ENCODE measurements at places on chromosomes 4 and X.

GRCh38 chr4:65007841-65008439, 598.7 kb upstream of the TECRL start:
- DNase-seq: peak; percentile 29

GRCh38 chr4:30744386-30744785, 24.2 kb downstream of the PCDH7 start:
- no peak for DNase-seq

DNA sequence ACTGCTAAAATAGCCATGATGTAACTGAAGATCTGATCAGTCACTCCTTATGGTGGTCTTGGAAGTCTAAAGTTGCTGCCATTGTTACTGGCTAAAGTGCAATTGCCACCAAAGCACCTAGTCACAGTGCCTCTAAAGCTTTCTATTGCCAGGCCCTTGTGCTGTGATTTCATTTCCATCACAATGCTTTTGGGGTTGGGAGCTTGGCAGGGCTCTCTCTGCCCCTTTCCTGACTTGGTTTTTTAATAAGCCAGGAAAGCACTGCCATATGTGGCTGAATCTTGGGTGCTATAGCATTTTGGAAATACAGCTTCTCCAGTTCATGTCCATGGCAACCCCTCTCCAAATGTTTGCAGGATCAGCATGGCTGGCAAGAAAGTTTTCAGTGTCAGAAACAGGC, 1712.4 kb upstream of the TENM3 start:
- DNase-seq: no peak

DNA sequence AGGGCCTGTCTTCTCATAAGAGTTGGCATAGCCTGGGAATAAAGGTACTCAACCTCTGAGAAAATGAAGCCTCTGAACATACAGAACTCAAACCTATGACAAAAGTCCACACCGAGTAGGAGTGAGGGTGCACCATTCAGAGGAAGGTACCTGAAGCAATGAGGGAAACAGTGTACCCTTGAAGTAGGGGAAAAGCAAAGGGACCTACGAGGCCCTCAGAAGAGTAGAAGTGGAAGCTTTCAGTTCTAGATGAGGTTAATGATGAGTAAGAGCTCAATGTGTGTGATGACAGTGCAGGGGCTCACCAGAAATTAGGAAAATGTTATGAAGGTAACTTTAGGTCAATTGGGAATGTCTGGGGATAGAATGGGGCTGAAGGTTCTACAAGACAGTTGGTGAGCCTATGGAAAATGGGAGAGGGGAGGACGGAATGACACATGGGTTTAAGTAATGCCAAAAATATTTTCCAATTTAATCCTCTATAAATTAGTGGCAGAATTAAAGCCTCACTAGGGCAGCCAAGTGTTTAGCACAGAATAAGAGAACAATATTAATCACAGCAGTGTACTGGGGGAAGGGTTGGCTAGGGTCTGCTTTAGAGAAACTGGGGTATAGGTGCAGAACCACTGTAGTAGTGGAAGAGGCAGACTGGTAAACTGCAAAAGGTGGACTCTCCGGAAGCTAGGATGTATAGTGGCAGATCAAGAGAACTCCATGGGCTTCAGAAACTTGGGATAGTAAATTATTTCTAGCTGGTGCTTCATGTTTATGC, 39.8 kb downstream of the RAB33A start:
- DNase-seq: no peak

- no peak for DNase-seq
These were observed 33.1 kb upstream of the CDKN2AIP start for GRCh38 chr4:183411291-183411861.

DNA sequence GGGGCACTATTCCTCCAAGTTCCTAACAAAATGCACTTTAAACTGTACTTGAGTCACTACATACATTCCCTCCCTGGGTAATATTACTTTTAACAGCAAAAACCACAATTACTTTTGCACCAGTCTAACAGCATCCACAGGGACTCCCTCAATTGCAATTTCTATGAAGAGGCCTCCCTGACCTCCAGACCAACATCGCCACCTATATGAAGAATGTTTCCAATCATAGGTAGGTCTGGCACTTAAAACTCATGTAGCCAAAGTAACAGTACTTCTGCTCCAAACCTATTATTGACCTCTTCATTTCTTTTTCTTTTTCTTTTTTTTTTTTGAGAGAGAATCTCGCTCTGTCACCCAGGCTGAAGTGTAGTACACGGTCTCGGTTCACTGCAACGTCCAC, 15.6 kb downstream of the NR3C2 start:
- peak; percentile 8 for DNase-seq

DNA sequence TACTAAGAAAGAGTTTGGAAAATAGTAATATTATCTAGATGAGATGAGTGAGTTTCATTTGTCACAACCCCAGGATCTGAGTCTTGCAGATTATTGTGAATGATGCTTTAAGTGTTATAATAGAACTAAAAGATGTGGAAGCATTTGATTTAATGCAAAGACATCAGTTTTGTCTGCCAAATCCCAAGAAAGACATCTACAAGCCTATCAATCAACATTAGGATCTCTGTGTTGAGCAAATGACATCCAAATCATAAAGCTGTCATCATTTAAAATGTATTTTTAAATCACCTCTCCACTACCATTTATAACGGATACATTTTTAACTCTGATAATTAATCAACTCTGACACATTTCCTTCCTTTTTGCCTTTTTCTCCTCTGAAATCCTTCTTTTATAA, 310.8 kb upstream of the SLIT2 start:
- DNase-seq: no peak

- DNase-seq: no peak
These were observed 474.4 kb downstream of the SH2D1A start for GRCh38 chrX:124820738-124821137.

DNA sequence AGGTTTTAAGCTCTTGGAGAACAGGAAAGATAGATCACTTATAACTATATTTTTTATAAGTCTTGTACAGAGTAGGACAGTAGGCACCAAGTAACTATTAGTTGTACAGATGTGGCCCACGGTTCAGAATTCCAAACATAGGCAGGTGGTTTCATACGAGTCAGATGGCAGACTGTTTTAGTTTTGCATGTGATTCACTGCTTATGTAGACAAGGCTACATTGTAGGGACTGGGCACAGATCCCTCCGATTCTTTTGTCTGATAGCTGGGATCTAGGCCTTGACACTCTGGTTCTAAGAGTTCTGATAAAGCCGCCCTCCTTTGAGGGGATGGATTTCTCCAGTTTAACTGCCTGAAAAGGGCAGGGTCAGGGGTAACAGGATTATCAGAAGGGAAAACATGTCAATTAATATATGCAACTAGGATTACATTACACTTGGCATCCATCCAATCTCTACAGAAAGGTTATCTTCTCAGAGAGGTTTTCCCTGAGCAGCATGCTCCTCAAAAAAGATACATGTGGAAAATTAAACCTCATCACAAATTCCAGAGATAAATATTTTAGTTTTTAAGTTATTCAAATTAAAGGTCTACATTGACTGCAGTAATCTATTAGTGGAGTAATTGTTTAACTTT, 87.8 kb downstream of the SPRY1 start:
- DNase-seq: no peak

DNA sequence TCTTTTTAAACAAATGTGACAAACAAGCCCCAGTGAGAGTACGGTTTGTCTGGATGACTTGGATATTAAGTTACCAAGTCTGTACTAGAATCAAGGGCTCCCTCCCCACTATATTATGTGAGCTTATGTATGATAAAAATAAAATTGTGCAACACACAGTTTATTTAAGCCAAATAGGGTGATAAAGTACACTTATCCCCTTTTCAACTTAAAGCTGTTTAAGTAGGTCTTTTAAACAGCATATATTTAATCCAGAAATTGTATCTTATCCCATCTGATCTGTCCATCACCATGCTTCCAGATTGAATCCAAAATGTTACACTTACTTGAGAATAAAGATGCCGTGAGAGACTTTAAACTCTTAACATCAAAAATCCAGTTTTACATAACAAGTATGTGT, 2.0 kb upstream of the KLHL34 start:
- no peak for DNase-seq

DNA sequence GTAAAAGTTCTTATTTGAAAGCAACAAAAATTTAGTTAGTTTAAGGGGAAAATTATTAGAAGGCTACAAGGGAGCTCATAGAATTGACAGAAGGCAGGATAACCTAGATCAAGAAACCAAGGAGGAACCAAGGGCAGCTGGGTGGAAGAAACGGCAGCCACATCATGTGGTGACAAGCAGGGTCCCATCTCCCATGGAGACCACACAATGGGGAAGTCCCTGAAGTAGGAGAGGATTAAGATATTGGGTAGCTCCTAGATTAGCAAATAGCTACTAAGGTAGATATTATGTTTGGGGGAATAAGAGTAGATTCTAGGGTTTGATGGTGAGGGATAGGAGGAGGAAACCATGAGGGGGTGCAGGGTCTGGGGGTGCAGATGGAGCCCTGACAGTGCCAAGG, 48.0 kb upstream of the TMEM154 start:
- DNase-seq: no peak

DNA sequence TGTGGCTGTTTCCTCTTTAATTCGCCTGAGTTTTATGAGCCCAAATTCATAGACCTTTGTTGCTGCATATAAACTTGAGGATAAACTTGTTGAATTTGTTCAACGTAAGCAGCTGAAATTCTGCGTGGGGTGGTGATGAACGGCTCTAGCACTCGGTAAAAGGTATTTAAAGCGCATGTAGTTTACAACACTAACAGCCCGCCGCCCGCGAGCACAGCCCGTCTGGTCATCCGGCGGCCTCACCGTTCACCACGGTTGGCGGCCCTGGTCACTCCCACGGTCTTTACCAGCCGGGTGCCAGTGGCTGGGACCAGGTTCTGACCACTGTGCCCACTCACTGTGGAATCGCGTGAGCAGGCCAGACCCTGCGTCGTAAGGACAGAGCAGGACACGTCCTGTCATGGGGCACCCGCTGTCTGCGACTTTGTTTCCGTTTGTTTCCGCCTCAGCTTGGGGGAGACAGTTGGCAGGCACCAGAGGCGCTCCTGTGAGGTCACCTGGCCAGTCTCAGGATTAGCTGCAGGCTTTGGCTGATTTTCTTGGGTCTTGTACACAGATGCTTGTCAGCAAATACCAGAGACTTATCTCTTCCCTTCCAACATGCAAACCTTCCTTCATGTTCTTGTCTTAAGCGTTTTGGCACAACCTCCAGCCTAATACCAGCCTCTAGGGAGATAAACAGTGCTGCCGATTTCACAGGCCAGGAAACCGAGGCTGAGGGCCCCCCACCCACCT, 36.8 kb upstream of the SPON2 start:
- no peak for DNase-seq

DNA sequence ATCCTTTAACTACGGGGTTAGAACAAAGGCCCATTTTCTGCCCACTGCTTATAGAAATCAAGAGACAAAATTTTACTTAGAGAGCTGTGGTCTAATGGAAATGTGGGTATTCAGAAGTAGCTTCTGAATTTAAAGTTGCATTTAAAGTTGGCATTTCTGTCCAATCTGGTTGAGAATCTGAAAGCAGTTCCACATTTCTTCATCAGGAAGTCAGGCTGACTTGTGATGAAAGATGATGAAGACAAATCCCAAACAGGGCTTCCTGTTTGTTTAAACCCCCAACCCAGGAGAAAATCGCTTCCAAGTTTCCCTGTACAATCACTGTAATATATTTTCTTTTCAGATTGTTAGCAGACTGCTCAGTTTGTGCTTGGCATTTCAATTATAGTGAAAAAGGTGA, 345.3 kb downstream of the SPRY1 start:
- DNase-seq: no peak

DNA sequence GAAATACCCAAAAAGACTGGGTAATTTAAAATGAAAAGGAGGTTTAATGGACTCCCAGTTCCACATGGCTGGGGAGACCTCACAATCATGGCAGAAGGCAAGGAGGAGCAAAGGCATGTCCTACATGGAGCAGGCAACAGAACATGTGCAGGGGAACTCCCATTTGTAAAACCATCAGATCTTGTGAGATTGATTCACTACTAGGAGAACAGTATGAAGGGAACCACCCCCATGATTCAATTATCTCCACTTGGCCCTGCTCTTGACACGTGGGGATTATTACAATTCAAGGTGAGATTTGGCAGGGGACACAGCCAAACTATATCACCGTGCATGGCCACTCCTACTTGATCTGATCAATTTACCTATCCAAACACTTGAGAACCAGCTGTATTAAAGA, 131.5 kb upstream of the LDB2 start:
- no peak for DNase-seq

DNA sequence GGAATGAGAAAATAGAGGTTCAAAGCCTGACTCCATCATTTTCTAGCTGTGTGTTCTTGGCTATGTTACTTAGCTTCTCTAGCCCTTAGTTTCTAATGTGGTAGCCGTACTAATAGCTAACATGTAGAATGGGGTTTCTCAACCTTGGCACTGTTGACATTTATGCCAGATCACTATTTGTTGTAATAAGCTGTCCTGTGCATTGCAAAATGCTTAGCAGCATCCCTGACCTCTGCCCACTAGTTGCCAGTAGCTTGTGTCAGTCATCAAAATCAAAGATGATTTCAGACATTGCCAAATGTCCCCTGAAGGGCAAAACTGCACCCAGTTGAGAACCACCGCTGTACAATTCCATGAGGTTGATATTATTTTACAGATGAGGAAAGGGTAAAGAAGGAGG, 18.3 kb upstream of the ADAMTS3 start:
- DNase-seq: no peak

DNA sequence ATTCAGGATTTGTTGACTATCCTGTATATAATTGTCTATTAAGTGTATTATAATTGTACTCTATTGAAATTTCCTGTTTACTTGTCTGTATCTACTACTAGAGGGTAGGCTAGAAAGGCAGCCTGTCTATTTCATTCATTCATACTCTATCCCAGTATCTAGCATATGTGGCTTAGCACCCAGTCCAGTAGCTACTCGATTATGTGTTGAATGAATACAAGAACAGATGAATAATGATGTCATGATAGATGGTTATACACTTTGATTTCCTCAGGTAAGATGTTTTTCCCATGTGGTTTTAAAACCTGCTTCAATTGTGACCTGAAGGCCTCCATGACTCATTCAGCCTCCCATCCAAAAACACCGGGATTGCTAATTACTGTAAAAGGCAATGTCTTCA, 68.0 kb downstream of the IL21 start:
- DNase-seq: no peak

- DNase-seq: no peak
These were observed 347.1 kb upstream of the GATB start for GRCh38 chr4:152107736-152108500.

GRCh38 chr4:164828955-164829354, 48.0 kb upstream of the APELA start:
- no peak for DNase-seq

GRCh38 chr4:139779691-139780090, 114.1 kb downstream of the MGST2 start:
- DNase-seq: no peak

GRCh38 chr4:11976726-11977263, 548.1 kb upstream of the HS3ST1 start:
- no peak for DNase-seq

GRCh38 chrX:55135171-55135570, 46.4 kb downstream of the PAGE2 start:
- DNase-seq: peak; percentile 1

DNA sequence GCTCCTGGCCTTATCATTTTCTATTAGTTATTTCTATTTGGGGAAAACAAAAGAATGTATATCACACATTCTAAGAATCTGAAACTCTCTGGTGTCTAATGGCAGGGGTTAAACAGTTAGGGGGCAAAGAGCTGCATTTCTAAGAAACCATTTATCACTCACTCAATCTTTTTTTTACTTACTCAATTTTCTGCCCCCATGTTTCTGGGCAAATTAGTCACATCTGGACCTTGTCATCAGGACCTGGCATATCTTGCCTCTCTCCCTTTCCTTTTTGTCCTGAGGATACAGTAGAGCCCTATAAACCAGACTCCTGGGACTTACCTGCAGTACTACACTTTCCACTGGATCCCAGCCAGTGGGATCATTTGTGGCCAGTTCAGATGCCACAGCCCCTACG, 89.1 kb downstream of the ANXA3 start:
- no peak for DNase-seq
